ENCODE measurements at places on chromosomes 6 and 20.

- peak; percentile 41 for DNase-seq
Measured at GRCh38 chr20:16476032-16476431, 97.2 kb downstream of the KIF16B start.

DNA sequence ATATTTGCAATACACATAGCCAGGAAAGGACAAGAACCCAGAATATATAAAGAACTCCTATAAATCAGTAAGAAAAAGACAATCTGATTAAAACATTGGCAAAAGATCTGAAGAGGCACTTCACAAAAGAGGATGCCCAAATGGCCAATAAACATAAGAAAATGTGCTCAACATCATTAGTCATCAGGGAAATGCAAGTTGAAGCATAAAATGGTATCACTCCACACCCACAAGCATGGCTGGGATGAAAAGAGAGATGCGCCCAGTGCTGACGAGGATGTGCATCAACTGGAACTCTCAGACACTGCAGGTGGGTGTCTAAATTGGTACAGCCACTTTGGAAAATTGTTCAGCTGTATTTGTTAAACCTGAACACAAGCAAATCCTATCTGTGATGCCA, 42.4 kb upstream of the MLN start:
- no peak for DNase-seq

GRCh38 chr6:7282097-7282906, 30.7 kb downstream of the SSR1 start:
- peak; percentile 39 for DNase-seq

DNA sequence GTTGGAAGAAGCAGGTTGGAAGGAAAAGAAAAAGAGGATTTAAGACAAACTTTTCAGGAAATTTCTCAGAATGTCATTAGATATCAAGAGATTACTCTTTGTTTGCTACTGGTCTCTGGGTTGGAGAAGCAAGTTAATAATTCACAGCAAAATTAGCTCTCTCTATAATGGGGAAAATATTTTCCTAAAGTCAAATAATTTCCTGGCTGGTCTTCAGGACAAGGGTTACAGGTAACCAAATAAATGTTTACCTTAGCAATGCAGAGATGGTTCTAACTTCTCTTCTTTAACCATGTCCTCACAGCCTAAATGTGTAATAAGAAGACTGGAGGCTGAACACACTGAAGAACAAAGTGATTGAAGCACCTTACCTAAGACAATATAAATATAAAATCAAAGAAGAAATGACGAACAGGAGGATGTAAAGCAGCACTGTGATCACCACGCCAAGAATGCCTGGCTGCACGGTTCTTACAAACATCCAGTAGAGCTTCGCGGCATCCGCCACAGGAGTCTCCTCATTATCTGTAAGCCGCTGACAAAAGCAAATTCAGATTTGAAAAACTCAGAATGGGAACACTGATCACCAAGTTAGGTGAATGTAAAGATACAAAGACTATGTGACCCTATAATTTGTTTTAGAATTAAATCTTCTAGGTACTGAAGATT, 717.5 kb downstream of the TFAP2A start:
- no peak for DNase-seq

DNA sequence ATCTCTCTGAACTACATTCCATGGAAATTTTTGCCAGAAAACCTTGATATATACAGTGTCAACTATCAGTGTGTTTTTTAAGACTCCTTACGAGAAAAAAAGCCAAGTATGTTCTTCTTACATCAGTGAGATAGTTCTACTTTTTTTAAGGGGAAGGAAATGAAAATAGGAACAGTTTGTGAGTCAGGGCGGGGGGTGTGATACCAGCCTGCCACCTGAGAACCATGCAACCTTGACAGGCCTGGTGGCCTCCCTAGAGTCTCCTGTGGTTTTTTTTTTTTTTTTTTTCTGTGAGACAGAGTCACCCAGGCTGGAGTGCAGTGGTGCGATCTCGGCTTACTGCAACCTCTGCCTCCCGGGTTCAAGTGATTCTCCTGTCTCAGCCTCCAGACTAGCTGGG, 96.3 kb upstream of the GCM1 start:
- DNase-seq: no peak

DNA sequence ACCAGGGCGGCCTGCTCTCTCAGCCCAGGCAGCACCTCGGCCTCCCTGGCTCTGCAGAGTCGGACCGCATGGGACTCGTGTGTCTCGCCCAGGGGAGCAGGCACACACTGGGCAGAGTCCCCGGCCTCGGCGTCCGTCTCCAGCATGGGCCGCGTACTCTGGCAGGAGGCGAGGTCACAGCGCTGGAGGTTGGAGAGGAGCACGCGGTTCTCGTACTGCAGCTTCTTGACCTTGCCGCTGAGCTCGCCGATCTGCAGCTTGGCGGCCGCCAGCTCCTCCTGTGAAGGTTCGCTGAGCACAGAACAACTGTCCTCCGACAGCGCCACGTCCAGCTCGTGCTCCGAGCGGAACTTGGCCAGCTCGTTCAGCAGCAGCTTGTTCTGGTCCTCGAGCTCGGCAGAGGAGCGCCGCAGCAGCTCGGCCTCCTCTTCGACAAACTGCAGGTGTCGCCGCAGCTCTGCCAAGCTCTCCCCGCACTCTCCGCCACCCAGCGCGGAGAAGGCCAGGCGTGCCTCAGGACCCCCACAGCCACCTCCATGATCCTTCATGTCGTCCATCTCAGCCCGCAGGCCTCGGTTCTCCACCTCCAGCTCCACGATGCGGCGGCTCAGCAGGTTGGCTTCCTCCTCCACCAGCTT, 42.0 kb upstream of the DSN1 start:
- DNase-seq: no peak

DNA sequence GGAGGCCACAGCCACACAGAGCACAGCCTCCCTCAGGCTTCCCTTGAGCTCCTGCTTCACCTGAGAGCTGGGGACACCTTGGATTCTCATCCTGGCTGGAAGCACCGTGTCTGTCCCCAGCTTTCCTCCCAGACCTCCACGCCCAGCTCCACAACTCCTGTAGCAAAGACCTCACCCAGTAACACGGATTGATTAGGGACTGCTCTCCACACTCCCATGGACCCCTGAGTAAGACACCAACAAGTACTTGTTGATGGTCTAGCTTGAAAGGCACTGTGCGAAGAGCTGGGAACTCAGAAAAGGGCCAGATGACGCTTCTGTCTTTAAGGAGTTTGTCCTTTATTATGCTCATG, 109.6 kb downstream of the DLL1 start:
- DNase-seq: no peak

DNA sequence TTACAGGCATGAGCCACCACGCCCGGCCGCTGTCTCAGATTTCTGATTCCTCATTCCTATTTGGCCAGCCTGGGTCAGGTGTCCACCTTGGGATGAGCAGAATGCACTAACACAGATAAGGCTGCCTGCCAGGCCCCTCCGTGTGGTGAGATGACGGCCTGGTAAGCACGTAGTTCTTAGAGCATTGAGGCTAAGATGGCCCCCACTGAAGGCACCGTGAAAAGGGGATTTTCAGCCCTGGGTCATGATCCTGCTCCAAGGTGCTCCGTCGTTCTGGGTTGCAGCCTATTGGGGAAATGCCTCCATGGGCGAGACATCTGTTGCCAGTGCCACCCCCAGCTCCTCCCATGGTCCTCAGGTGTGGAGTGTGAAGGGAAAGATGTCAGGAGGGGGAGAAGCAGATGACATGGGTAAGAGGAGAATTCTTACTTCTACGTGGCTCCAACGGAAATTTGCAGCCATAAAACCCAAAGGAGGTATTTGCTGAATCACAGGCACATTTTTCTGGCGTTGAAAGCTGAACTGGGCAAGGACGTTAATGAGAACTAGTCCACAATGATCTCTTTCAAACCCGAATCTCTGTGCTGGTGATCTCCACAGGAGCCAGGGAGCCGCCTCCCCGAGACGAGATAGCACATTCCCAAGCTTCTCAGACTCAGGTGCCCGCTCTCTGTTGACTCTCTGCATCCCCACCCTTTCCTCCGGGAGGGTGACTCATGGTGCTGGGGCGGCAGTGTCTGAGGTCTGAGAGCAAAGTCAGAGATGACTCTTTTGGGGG, 34.0 kb upstream of the BMP6 start:
- DNase-seq: peak; percentile 7

DNA sequence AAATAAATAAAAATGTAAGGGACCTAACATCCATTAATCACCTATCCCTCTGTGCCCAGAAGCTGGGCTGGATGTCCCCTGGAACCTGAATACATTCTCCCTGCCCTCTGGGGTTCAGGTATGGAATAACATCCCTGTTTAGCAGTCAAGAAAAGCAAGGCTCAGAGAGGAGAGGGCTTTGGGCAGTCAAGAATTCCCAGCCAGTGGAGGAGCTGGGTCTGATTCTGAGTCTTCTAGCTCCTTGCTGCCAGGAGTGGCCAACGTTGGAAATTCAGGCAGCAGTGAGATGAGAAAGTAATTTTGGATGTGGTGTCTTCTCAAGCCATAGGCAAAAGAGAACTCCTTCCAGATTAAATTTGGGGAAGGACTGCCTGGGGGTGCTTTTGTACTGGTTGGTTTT, 42.6 kb upstream of the ZNFX1 start:
- DNase-seq: no peak

GRCh38 chr6:159203304-159204005, 34.3 kb downstream of the FNDC1 start:
- DNase-seq: no peak

GRCh38 chr6:94956910-94957309, 620.4 kb upstream of the MANEA start:
- DNase-seq: no peak

- peak; percentile 71 for DNase-seq
Measured at GRCh38 chr20:51525241-51526105, 17.0 kb downstream of the NFATC2 start.

GRCh38 chr6:56424064-56424463, 176.7 kb upstream of the COL21A1 start:
- DNase-seq: no peak

- no peak for DNase-seq
Measured at GRCh38 chr20:52001999-52002666, 189.4 kb downstream of the ZFP64 start.

- no peak for DNase-seq
Measured at GRCh38 chr20:50038574-50038991, 55.8 kb downstream of the SNAI1 start.

- DNase-seq: no peak
Measured at GRCh38 chr6:163513570-163514166, 99.2 kb downstream of the QKI start.

- no peak for DNase-seq
Measured at GRCh38 chr6:163878698-163879097, 464.2 kb downstream of the QKI start.

GRCh38 chr20:14984768-14985622, 647.6 kb upstream of the FLRT3 start:
- no peak for DNase-seq

- no peak for DNase-seq
Measured at GRCh38 chr6:34230653-34231371, 5.9 kb upstream of the HMGA1 start.

GRCh38 chr20:11852811-11853210, 64.9 kb upstream of the BTBD3 start:
- no peak for DNase-seq

DNA sequence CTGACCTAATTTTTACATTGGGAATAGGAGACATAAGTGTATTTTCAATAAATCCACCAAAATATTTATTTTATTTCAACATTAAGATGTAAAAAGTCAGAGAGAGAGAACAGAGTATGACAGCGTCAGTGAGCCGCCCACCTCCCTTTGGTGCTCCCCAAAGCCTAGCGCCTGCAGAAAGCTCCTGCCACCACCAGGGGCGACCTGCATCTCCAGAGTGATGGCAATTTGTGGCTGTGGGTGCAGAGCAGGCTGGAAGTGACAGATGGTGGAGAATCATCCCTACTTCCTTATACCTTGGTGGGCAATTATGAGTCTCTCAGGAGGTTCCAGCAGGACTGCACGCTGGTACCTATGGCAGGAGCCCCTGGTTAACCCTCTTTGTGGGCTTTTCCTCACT, 87.3 kb downstream of the PTPRT start:
- no peak for DNase-seq

DNA sequence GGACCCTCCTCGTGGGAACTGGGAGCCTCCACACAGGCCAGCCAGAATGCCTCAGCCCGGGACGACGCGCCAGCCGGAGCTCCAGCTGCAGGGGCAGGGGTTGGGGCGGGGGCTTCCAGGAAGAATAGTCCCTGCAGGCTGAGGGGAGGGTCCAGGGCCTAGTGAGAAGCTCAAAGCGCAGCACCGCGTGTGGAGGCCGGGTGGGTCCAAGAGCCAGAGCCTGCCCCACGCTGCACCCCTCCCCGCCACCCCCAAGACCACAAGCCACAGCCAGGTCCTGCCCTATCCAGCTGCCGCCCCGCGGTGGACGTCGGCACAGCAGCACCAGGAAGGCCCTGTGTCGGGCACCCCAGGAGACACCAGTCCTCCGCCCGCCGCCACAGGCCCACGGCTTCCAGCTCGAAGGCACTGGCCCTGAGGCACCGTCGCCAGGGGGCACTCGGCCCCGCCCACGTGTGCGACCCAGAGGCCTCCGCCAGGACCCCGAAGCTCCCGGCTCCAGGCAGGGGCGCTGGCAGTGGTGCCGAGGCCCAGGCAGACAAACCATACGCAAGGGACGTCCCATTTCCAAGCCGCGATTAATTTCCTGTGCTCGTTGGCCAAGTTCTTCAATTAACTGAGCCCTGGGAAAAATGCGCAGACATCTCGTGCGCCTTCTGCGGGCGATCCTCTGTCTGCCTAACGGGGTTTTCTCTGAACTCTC, 19.5 kb downstream of the KCNQ2 start:
- no peak for DNase-seq

DNA sequence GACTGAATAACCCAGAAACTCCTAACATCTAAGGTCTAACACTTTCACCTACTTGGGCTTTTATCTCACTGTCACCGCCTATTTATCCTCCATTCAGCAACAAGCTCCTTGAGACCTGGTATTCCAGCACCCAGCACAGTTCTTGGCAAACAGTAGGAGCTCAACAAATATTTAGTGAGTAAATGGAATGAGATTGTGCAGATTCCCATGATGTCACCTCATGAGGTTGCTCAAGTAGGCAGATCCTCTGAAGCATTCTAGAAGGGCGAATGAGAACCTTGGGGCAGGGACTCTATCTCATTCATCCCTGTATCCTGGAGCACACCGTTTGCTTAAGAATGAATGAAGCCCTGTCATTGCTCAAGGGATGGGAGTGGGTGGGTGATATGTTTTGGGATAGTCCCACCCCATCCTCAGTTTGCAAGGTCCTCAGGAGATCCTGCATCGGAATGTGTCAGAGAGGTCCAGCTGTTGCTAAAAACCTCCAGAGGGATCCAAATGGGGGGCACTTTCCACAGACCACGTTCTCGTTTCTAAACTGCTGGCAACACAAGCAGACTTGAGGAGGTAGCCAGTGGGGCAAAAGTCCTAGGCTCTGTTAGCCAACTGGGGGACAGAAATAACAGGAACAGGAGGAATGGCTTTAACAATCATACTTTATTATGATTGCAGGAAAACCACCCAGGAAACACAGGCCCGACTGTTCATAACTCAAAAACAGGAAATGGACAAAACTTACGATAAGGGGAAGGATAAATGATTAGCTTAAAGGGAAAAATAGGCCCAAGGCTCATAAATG, 42.0 kb downstream of the EDN1 start:
- DNase-seq: no peak

DNA sequence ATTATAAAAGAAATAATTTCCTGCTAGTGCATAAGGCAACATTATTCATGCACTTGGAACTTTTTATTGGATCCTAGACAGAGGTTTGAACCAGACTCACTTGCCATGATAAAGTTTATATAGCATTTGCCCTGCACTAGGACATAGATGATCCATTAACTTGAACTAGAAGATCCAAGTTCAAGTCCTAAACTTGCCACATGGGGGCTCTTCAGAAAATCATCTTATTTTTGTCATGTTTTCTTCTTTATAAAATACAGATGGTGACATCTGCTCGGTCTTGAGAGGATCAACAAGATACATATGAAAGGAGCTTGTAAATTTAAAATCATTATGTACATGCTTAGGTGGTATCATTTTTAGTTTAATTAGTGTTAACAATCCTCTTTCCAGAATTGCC, 94.5 kb downstream of the SIM1 start:
- DNase-seq: no peak
